ENCODE measurements at places on chromosomes 7 and 10.

DNA sequence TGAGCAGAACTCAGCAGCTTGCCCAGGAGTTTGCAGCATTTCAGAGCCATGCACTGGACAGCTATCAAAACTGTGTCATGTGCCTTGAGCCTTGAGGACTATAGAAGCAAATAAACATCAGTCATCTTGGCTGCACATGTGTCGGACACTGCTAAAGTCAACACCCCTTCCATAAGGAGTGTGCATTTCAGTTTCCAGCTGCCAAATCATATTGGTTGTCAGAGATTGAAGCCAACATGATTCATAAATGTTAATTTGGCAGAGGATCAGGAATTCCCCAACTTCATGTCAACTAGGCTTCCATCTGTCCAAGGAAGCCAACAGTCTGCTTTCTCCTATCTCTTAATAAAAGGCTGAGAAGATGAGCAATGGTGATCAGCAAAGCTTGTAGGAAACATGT is 32.8 kb downstream of the SLC16A12 start:
- DNase-seq = peak; percentile 73

DNA sequence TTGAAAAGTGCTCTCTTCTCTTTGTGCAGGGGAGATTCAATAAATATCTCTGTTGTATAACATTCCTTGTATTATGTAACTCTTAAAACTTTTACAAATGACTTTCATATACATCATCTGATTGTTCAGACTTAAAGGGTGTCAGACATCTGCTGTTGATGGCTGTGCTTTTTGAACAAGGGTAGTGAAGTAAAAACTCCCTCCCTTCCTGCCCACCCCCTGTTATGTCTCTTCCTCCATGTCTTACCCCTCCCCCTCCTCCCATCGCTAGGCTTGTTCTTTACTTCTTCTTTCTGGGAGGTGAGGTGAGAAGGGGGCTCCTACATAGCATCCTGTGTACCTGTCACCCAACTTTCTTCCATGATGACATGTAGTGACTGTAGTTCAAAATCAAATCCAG is 23.4 kb upstream of the ABCB4 start:
- no peak for DNase-seq

- no peak for DNase-seq
These were observed 16.9 kb upstream of the STMP1 start for GRCh38 chr7:135645296-135645904.

GRCh38 chr10:79267499-79267898 is 79.8 kb upstream of the PPIF start:
- no peak for DNase-seq

DNA sequence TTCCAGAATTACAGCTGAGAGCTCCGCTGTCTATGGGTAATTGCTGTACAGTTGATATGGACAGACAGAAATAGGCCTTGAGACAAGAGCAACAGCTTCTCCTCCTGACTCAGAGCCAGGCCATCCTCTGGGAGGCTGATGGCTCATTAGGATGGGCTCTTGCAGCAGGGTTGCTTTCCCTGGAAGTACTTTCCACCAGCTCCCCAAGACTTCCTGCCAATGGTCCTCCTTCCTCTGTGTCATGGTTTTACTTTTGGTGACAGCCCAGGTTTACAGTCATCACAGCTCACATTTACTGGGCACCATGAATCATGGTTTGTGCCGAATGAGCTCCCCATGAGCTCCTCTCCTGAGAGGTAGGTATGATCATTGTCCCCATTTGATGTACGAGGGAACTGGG is 131.8 kb downstream of the HECW1 start:
- no peak for DNase-seq

DNA sequence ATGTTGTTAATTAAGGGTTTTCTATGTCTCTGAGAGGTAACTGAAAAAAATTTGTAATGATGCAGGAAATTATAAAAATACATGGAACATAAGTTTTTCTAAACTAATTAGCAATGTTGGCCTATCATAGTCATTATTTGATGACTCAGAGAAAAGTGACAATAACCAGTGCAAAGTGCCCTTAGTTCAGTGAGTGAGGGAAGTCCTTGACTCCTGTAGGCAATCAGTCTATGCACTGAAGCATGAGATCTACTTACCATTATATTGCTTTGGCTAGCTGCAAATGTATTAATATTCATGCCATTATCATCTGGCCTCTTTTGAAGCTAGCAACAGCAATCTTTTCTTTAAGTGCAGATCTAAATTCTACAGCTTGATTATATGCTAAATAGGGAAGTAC is 40.6 kb downstream of the CCDC172 start:
- DNase-seq = no peak

GRCh38 chr7:44103923-44104859 is at the start of gene AEBP1:
AEBP1 (plus strand) TSS chr7:44104345; CDS start chr7:44104666, 321 bp downstream.
- DNase-seq = no peak

DNA sequence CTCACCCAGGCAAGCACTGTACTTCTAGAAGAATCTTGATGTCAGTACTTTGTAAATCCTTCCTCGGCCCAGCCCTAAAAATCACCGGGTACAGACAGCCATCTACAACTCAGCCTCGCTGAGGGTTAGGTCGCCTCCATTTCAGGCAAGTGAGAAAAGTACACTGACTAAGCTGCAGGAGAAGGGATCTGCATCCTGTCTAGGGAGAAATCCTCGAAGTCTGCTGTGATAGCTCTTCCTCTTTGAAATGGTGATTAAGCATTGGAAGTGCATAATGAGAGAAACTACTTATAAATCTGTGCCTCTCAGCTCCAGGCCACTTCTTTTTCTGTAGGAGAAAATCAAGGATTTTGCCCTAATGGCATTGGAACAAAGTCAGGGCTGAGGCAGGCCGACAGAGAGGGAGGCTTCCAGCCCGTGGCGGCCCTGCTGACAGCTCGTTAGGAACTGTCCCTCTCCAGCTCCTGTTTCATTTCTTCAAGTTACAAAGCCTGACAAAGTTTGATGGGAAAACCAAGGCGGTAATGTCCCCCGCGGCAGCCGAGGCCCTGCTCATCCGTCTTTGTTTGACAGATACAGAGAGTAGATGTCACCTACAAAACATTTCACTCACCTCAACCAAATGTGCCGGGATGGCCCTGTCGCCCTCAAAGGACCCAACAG is 14.1 kb upstream of the GOT1 start:
- no peak for DNase-seq

GRCh38 chr7:35971133-35971891 is 170.5 kb downstream of the SEPTIN7 start:
- no peak for DNase-seq

DNA sequence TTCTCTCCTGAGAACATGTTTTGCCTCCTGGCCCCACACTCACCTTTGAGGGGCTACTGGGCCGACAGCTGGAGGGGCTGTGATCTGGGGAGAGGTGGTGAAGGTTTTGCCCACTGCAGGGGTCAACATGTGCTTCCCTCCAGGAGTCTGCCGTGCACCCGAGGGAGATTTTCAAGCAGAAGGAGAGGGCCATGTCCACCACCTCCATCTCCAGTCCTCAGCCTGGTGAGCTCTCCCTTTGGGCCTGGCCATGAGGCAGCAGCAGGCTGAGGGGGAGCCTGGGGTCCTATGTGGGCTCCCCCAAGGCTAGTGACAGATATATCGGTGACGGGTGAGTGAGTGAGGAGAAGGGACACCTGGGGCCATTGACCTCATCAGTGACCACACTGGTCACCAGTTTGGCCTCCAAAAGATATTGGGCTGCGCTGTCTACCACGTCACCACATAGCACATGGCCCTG is 6.6 kb downstream of the PGAM2 start:
- no peak for DNase-seq

- no peak for DNase-seq
These were observed 167.0 kb upstream of the TCERG1L start for GRCh38 chr10:131478377-131478989.

DNA sequence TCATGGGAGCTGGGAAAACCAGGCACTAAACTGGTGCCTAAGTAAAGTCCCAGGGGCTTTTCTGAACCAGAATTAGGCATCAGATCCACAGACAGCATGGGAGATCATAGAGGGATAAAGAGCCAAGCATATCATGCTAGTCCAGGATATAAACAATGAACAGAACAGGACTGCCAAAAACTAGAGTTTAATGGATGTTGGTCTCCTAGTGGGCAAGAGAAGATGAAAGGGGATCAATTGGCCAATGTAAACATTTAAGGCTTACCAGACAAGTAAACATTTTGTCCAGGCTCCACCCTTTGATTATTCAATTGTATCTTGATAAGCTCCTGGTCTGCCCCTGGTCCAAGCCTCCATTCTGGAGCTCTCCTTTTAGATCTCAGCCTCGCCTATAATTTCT is 18.9 kb downstream of the MACC1 start:
- DNase-seq = no peak

DNA sequence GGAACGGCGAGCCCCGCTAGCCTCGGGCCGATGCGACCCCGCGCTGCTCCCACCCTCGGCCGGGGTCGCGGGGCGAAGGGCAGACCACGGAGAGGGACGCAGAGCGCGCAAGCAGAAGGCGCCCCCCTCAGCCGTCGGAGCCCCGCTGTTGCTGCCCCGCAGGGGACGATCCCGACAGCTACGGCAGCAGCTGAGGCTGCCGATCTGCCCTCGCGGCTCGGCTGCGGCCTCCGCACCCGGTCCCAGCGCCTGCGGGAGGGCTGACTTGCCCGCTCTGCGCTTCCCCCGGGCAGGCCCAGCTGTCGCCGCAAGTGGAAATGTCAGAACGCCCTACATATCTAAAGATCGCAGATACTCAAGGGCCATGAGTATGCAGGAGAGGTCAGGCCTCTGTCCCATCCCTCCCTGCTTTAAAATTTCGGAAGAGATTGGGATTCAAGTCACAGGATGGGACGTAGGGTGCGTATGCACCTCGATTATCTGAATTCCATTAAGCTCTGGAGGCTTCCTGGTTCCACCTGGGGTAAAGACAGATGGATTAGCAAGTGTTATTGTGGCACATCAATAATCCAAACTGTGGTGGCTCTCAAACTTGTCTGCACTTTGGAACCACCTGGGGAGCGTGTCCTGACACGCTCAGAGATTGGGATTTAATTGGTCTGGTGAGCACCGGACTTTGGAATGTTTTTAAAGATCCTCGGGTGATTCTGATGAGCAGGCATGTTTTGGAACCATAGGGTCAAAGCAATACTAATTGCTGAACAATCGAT is at the start of gene CRPPA:
TSS of gene CRPPA (minus strand) at position 206 of the 770 bp plus-strand sequence. CDS start 216 bp downstream, outside the sequence.
- no peak for DNase-seq

DNA sequence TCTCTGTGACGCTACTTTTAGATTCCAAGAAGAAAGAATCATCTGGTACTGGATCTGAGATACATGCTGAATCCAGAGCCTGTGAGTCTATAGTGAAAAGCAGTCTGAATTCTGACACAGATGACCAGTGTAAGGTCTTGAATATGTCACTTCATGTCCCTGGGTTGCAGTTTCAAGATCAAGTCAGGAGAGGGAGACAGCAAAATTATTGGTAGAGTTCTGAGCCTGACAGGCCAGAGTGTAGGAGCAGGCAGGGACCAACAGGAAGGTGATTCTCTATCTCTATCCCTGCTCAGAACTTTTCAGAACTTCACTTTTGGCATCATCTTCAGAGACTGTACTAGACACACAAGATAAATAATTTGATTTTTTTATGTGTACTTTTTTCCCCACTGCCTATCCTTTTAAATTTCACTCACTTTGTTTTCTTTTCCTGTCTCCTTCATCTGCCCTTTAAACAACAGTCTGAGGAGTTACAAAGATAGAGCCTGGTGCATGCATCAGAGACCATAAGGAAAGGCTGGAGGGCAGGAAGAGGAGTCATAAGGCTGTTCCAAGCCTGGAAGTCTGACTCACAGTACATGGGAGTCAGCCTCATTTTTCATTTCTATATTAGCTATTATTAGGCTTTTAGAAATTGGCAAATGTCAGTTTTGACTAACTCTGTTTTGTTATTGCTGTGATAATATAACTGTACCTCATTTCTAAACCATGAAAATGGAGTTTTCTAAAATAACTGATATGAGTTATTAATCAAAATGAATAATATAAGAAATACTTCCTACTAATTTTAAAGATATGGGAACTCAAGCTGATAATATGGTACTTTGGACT is 120.2 kb upstream of the TMEM229A start:
- DNase-seq = no peak

GRCh38 chr10:97844678-97845077 is 5.0 kb upstream of the GOLGA7B start:
- no peak for DNase-seq

GRCh38 chr7:75658369-75658768 is 80.4 kb downstream of the HIP1 start:
- DNase-seq = no peak

DNA sequence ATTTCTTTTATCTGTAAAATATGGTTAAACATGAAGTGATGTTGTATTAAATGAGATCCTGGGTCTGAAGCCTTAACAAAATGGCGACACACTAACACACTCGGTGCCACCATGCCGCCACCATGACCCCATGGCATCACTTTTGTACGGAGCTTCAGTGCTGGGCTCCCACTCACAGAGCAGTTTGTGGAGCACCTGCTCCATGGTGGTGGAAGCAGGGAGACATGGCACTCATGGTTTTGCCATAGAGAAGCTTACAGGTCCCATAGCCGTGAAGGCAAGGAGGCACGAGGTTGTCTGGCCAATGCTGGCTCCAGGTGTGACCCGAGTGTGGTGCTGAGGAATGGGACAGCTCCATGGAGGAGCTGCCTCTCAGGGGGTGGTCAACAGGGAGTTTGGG is 63.5 kb upstream of the EN2 start:
- DNase-seq = no peak

GRCh38 chr10:51629934-51630639 is 69.3 kb downstream of the CSTF2T start:
- no peak for DNase-seq

GRCh38 chr10:5343561-5343960 is 21.2 kb upstream of the UCN3 start:
- DNase-seq = no peak

- DNase-seq = no peak
These were observed 8.7 kb downstream of the SEMA3E start for GRCh38 chr7:83640240-83640639.

- DNase-seq = no peak
These were observed 27.1 kb downstream of the INPP5A start for GRCh38 chr10:132564690-132565089.

GRCh38 chr7:115135769-115136410 is 214.0 kb downstream of the MDFIC start:
- DNase-seq = no peak

DNA sequence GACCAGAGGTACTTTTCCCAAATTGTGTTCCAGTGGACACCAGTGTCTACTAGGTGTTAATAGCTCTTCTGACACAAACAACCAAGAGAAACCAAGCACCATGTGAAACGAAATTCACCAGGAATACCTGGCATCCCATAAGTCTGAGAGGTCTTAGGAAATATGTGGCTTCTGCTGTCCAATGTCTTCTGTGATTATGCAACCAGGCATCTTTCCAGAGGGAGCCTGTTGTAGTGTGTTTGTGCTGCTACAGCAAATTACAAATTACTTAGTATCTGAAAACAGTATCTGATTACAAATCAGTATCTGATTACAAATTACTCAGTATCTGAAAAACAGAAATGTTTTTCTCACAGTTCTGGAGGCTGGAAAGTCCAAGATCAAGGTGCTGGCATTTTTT is 133.6 kb upstream of the NPVF start:
- no peak for DNase-seq

DNA sequence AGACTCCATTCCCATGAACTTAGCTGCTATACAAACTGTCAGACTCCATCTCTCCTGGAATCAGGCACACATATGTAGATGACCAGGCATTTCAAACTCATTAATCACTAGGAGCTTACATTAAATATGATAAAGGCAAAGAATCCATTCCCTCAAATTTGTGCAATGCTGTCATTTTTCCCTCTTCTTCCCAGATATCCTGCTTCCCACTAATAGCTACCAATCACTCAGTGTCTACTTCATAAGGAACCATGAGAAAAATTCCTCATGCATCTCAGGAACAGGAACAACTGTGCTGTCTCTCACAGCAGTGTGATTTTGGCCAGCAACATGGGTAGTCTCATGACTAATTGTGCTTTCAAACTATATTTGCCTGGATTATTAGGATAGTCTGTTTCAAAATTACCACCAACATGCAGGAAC is 133.9 kb downstream of the DKK1 start:
- DNase-seq = peak; percentile 34

Data from HS-5 (cell line).